Osteoblast (primary cell): ENCODE measurements at places on chromosomes 2 and 18.

DNA sequence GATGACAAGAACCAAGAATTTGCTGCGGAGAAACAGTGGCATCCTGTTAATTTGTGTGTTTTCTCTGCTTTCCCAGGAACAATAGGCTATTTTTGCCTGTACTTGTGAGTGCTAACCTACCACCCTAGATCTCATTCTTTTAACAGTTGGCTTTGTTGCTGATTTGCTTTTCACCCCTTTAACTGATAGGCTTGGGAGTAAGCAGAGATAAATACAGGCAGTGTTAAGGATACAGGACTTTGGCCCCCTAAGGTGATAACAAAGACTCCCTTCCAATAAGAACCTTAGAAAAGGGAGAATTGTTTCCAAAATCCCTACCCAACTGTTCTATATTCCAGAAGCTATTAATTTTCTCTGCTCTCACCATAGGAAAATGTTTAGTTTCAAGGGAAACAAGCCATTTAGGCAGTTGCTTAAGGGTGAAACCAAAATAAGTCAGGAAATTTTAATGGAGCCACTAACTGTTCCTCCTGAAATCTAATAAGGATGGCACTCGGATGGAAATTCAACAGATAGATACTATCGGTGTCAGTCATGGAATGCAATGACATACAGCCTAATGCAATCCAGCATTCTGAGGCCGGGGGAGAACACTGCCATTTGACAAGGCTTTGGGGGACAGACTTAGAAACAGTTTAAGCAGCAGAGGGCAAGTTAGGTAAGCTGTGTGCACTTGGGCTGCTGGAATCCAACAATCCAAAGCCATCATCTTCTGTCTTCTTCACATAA, 238.8 kb downstream of the RNF152 start:
- DNase-seq: no peak

GRCh38 chr2:16021611-16022363, 81.4 kb downstream of the MYCN start:
- DNase-seq: no peak

DNA sequence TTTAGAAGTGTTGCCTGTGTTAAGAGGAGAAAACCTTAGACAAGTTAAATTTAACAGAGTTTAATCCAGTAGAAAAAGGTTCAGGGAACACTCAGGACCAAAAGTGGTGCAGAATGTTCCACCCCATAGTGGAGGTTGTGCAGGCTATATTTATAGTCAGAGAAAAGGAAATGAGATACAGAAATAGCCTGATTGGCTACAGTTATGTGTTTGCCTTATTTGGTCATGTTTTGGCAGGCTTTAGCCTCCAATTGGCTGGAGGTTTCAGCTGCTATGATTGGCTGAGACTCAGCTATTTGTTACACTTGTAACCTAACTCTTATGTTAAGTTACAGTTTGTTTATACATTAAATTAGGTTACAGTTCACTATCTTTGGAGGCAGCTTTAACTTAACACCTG, 4.2 kb downstream of the STAMBP start:
- no peak for DNase-seq

DNA sequence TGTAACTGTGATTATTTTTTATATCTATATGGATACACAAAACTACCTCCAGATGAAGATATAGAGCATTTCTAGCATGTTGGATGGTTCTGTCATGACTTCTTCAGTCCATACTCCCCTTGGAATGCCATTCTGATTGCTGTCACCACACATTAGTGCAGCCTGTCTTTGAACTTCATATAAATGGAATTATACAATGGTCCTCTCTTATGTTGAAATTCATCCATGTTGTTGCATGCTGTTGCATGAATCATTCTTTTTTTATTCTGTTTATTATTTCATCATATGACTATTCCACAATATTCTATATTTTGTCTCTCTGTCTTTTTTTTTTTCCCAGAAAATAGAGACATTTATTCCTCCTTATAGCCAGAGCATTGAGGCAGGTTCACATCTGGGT, 74.1 kb downstream of the OSBPL6 start:
- DNase-seq: no peak

DNA sequence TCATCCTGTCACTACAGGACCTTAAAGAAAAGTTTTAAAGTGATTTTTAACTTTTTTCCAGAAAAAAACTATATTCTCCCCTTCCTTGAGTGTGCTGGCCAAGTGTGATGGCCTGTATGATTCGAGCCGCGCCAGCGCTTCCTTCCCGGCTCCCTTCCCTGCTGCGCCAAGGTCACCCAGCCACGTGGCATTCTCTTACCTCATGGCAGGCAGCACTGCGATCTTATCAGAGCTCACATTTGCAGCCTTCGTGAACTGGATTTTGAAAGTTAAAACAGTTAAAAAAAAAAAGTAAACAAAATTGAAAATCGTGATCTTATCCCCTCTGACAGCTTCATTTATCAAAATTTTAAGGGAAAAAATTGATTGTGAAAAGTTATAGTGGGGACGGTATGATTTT, 279.8 kb downstream of the PTGR3 start:
- no peak for DNase-seq

DNA sequence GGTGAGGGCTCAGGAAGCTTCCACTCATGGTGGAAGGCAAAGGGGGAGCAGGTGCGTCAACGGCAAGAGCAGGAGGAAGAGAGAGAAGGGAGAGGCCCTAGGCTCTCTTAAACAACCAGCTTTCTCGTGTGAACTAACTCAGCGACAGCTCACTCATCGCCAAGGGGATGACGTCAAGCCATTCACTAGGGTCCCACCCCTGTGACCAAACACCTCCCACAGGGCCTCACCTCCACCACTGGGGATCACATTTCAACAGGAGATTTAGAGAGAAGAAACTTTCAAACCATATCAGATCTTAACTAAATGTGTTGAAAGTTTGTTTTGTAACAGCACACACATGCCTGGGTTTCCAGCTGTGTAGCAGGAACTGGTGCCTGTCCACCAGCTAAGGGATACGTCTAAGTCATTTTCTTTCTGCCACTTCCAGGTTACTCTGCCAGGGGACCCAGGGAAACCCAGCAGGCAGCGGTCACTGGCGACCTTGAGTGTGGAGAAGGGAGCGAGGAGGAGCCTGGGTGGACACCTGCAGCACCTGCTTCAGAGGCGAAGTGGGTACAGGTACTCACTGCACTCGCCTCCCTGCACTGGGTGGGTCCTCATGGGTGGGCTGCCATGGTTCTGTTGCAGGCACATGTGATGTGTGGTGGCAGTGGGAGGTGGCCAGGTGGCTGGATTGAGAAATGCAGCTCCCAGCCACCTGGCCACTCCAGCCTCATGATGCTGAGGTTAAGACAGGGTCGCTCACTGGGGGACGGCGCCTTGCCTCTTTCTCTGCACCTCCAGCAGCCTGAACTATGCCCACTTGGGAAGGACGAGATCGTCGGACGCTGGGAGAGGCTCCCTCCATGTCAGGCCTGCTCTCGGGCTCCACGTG, 8.4 kb upstream of the GPC1 start:
- DNase-seq: peak; percentile 65

DNA sequence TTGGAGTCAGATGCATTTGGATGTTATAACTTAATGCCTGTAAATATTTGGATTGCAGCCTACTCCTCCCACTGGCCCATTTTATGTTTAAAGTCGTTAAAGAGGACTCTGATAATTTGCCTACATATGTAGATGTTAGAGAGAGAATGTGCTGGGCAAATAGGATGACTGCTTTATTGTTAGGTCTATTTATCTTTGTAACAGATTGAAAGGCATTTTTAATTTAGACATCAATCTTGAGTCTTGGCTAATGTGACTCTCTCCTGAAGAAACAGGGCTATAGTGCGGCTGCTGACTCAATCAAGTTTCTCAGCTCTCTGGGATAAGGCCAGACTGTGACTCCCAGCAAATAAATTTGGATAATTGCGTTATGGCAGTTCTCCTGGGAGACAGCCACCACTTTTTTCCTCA, 1101.4 kb downstream of the CBLN2 start:
- DNase-seq: no peak

- DNase-seq: no peak
These were observed 138.3 kb downstream of the ASB1 start for GRCh38 chr2:238565031-238565430.

- no peak for DNase-seq
These were observed 20.8 kb downstream of the SEH1L start for GRCh38 chr18:12968619-12969018.

DNA sequence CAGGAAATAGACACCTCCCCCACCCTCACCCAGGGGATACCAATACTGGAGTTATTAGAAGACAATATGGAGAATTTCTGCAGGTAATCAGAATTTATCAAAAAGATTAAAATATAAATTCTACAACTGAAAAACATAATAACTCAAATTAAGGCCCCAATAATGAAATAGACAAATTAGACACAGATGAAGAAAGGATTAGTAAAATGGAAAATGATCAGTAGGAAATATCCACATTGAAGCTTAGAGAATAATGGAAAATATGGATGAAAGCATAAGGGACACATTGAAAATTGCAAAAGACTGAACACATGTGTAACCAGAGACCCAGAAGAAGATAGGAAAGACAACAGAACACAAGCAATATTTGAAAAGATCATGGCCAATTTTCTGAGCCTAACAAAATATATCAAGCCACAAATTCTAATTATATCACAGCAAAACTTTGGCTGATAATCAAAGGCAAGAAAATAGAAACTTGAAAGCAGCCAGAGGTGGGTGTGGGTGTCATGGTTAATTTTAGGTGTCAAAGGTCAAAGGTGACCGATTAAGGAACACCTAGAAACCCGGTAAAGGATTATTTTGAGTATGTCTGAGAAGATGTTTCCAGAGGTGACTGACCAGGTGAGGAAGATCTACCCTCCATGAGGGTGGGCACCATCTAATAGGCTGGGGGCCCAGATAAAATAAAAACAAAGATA, 28.2 kb downstream of the BOK start:
- DNase-seq: no peak

DNA sequence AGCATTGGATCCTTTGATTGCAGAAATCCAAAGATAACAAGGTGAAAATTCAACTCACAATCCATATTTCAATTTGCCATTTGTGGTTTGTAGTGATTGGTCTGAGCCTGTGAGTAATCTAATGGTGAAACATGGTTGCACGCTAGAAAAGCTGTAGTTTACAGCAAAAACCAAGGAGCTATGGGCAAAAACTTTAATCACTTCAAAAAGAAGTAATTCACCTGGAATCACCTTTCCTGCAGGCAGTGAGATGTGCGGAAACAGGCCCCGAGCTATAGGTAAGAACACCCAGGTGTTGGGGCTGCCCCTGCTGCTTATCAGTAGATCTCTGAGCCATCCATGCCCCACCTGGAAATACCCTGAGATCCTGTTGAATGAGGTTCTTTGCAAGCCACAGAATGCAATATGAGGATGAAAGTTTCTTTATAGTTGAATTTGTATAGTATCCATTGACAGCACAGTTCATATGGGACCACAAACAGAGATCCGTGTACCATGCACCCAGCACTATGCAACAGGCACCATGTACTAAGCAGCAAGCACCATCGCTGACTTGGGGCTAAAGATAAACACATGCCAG, 208.2 kb downstream of the SPP2 start:
- peak; percentile 91 for DNase-seq

GRCh38 chr2:67733517-67733916, 329.3 kb downstream of the C1D start:
- no peak for DNase-seq

DNA sequence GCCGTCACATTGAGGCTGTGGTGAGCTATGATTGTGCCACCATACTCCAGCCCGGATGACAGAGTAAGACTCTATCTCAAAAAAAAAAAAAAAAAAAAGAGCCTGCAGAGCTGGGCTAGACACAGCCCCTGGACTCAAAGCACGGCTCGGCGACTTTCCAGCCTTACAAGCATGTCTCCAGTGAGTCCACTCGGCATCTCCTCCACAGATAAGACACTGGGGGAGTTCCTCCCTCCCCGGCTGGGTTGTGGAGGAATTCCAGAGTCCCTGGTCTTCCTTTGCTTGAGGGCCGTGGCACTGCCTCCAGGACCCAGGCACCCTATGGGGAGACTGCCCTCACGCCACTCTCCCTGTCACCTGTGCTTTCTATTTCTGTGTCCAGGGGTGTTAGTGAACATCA, 30.9 kb upstream of the RPL31 start:
- no peak for DNase-seq

DNA sequence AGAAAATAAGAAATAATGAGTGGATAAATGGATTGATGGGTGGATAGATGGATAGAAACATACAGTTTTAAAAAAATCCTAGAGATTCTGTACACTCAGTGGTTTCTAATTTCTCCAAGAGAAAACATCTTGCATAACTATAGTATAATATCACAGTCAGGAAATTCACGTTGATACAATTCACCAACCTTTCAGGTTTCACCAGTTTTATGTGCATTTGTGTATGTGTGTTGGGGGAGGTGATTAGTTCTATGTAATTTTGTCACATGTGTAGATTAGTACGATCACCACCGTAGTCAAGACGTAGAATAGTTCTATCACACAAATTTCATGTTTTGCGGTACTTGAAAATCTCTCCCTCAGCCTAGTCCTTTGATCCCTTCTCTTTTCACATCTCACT, 288.2 kb upstream of the LRATD1 start:
- DNase-seq: no peak

DNA sequence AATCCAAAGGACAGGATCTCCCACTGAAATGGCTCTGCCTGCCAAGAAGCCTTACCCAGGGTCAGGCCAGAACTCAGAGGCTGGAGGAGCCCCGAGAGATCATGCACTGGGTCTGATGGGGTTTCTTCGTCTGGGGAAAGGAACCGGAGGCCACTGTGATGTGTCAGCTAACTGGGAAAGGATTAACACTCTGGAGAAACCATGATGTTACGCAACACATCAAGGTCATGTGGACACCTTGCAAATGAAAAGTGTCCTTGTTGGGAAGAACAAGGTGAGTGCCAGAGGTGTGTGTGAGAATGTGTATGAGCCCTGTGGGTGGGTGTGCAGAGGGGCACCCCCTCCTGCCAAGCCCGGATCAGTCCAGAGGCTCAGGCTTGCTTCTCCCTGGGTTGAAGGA, 86.9 kb downstream of the CRACDL start:
- no peak for DNase-seq

GRCh38 chr18:75204732-75205513, 4.0 kb downstream of the PTGR3 start:
- DNase-seq: no peak

GRCh38 chr2:203484266-203485112, 50.6 kb downstream of the RAPH1 start:
- DNase-seq: no peak

DNA sequence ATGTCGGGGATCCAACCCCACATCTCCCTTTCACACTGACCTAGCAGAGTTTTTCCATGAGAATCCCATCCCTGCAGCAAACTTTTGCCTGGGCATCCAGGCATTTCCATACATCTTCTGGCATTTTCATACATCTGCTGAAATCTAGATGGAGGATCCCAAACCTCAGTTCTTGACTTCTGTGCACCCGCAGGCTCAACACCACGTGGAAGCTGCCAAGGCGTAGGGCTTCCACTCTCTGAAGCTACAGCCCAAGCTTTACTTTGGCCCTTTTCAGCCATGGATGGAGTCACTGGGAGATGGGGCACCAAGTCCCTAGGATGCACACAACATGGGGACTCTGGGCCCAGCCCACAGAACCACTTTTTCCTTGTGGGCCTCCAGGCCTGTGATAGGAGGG, 32.2 kb upstream of the TEX51 start:
- no peak for DNase-seq

- DNase-seq: no peak
These were observed 343.8 kb downstream of the TXNL1 start for GRCh38 chr18:56294484-56295183.

GRCh38 chr2:102082571-102083392, 59.8 kb upstream of the IL1R1 start:
- peak; percentile 32 for DNase-seq

- no peak for DNase-seq
These were observed 163.6 kb upstream of the RBMS1 start for GRCh38 chr2:160657196-160657595.
